ENCODE measurements at places on chromosomes 6 and 20.

DNA sequence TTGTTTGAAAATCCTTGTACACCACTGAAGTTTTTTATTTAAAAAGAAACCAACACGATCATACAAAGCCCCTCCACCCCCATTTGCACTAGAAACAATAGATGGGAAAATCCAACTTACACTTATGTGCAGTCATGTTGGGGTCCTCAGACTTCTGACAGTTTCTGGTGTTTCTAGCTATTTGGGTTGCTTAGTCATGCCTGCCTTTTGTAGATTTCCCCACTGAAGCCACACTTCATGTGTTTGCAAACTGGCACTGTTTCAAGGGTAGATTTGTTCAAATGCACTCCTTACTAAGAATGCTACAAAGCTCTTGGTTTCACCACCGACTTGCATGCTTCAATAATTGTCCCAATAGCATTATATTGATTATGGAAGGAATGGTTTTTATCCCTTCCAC is 1.5 kb downstream of the SH3BGRL2 start:
- ATAC-seq: no peak

- no peak for ATAC-seq
These were observed 81.6 kb upstream of the OPRM1 start for GRCh38 chr6:153957394-153957793.

GRCh38 chr6:140101818-140102217 is 727.4 kb upstream of the CITED2 start:
- no peak for ATAC-seq

DNA sequence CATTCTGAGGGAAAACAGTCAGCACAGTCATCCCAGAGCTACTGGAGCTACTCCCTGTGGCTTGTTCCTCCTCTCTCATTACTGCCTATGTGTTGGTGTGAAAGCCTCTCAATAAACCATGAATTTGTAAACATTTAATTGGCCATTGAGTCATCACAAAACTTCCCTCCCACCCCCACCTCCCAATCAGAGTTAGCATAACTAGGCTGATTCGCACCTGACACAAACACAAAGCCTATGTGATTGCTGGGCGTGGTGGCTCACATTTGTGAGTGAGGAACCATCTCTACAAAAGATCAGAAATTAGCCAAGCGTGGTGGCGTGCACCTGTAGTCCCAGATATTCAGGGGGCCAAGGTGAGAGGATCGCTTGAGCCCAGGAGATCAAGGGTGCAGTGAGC is 17.1 kb upstream of the SNTA1 start:
- no peak for ATAC-seq

GRCh38 chr6:37487591-37488380 is 11.9 kb downstream of the CCDC167 start:
- no peak for ATAC-seq

DNA sequence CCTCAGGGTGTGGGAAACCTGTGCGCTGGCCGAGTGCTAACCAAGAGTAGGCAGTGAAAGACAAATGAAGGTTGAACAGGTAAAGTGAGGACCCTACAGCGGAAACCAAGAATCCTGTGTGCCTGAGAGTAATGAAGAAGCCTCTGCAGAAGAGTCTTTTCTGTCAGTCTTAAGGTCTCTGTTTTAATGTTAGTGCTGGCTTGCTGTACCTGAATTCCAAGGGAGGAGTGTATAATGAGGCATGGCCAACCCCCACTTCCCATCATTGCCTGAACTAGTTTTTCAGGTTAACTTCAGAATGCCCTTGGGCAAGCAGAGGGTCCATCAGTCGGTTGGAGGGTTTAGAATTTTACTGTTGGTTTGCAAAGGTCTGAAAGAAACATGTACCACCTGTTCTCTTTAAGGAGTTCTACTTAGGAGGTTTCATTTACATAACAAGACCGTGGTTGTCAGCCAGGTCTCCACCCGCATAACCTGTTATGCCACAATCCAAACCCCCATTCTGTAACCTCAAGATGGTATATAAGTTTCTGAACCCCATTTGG is 589 bp upstream of the PDCD2 start:
- no peak for ATAC-seq

DNA sequence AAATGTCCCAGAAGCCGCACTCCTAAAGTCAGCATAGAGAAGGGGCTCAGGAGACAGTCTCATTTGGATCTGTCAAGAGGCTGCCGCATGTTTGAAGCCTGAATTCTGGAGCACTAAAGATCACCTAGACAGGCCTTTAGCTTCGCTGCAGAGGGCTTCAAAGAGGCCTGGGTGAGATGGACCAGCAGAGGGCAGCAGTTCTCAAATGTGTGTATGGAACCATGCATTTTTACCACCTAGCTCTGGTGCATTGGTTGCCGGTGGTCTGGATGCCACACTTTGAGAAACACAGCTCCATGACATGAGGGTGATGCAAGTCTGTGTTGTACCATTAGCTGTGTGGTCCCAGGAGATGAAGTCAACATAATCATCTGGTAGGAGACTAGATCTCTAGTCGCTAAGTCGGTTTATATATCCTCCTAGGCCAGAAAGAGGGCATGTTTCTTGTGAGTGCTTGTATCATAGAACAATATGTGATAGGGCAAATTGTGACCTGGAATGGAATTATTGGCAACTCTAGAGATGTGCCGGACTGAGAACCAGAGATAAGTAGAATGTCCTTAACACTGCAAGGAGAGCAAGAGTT is 64.8 kb downstream of the KIAA0319 start:
- ATAC-seq: peak; percentile 83

DNA sequence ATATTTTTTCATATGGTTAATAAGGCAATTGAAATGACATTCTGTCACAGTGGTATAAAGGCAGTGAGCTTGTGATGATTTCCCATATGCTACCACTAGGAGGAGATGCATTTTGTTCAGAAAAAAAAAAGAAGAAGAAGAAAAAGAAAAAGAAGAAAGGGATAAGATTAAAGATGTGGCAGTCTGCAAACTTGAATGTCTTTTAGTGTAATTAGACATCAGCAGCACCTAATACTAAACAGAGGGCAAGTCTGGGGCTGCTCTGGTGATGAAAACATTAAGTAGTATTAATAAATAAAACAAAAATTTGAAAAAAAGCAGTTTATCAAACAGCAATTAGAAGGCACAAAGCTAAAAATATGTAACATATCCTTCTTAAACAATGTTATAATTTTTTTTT is 95.4 kb upstream of the DEFB112 start:
- ATAC-seq: no peak

GRCh38 chr20:60485012-60485760 is 527.0 kb downstream of the CDH26 start:
- no peak for ATAC-seq

DNA sequence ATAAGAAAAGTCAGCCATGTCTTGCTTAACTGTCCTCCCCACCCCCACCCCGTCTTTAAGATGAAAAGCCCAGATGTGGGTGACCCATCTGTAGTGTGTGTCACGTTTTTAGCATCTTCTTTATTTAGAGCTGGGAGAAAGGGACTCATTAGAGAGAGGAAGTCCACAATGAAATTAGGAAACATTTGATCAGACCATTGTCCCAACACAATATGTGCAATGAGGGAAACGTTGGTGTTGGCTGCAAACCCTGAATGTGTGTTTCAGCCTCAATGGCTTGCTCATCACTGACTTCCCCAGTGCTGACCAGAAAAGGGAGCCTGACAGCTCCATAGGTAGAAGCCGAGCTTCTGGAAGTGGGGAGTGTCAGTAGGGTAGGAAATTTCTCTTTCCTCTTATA is 475.7 kb downstream of the CD83 start:
- no peak for ATAC-seq

GRCh38 chr6:79467716-79468115 is 69.5 kb downstream of the LCA5 start:
- no peak for ATAC-seq

- ATAC-seq: no peak
These were observed 72.0 kb upstream of the F13A1 start for GRCh38 chr6:6392214-6393068.

Data from gastroesophageal sphincter (tissue), 4 donors.